AG08396 (cell line): ENCODE measurements at places on chromosomes 6 and 20.

GRCh38 chr20:51233345-51233744 is 210.4 kb upstream of the KCNG1 start:
- DNase-seq: no peak

GRCh38 chr6:8059129-8059528 is 5.1 kb downstream of the BLOC1S5 start:
- DNase-seq: no peak

DNA sequence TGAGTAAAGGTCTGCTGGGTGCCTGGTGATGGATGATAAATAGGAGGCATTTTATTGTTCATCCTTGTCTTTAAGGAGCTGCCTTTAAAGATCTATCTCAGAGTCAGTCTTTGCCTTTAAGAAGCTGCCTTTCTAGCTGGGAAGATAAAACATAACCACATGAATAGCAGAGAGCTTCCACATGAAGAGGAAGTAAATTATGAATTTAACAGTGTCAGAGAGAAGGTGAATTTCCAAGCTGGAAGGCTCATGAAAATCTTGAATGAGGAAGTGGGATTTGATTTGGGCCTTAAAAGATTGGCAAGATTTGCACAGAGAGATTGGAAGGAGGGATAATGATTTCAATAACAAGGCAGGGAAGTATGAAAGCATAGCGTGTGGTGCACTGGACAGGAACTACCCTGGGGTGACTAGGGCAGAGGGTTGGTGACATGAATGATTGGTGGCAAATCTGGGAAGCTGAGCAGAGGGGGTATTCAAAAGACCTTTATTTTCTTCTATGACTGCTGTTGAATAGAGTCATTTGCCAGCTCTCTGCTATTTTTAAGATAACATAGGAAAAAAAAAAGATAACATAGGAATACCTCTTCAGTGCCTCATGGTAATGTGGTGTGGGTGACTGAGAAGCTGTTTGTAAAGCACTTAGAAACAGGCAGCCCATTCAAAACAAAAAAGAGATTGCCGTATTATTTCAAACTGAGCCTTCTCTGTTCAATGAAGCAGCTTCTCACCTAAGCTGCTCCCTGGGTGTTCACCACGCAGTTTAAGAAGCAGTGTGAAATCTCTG is 591.6 kb downstream of the PKHD1 start:
- DNase-seq: no peak

DNA sequence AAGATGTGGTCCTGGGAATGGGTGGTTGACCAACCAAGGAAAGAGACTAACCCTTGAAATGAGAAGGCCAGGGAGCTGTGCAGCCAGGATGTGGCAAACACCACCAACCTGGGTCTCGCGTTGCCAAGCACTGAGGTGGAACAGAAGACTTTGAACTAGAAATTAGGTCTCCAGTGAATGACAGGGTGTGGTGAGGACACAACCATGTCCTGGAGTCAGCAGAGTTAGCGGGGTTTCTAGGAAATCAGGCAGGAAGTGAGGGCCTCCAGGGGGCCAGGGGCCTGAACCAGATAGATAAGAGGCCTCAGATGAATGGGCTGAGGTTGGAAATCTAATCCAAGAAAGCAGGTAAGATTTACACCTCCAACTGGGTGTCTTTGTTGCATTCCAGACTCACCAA is 353.3 kb upstream of the ARID1B start:
- no peak for DNase-seq

GRCh38 chr6:28682542-28682941 is 156.9 kb downstream of the GPX5 start:
- no peak for DNase-seq

DNA sequence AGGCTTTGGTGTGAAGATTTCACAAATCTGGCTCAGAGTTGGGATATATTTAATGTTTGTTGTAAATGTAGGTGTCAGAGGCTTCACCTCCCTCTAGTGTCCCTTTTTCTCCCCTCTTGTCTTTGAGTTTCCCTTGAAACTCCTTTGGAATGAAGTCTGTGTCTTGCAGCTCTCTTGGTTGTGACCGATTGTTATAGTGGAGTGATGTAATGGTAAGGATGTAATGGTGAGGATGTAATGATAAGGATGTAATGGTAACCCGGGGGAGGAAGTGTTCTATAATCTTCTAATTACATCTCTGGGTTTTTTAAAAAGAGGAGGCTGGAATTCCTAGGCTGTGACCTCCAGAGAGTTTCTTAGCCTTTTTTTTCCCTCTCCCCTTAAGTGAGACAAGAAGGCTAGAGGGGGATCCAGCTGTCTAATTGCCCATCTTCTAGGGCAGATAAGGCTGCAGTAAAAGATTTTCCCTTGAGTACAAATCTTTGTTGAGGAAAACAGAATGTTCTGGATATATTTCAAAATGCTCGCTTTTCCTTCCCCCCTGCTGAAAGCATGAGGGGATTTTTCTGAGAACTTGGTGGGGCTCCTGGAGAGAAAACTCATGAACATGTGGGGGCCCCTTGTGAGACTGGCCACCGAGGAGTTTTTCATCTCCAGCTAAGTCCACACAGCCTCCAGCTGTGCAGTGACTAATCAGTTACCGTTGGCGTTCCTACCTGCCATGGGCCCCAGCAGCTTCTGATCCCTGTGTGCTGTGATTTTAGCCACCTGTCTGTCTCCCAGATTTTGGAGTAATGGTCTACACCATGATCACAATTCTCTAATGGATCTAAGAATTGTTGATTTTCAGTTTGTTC is 156.7 kb upstream of the PMEPA1 start:
- DNase-seq: no peak

GRCh38 chr20:2244993-2245392 is 50.8 kb upstream of the TGM3 start:
- DNase-seq: no peak

DNA sequence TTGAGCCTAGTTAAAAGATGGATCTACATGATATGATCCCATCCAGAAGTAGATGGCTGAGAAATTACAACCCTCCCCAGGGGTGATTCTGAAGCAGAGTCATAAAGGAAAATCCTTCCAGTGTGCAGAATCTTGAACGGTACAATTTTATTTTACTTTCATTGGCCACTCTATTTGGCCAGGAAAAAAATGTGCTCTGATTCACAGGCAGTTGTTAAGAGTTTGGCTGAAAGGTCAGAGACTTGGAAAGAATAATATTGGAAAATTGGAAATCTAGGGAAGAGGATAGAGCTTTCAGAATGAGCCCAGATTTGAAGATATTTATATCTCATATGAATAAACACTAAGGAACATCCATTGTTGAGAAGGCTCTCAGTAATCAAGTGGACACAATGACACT is 1299.3 kb upstream of the GJE1 start:
- DNase-seq: no peak

- no peak for DNase-seq
These were observed 6.8 kb upstream of the COMMD7 start for GRCh38 chr20:32749914-32750637.

DNA sequence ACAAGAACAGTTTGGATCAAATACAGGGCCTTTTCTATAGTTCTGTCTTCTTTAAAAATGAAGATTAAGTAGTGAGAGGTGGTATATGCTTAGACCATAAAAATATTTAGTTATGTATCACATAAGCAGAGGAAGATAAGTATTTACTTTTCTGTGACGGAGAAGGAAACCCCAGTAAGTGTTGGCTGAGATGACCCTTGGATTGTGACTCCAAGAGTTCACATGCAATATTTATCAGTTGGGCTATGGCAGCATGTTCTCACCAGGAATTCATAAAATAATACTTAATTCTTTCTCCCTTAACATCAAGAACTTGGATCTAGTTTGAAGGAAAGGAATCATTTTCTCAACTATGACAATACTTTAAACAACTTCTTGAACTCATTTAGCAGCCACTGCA is 98.4 kb upstream of the TBX18 start:
- DNase-seq: no peak

GRCh38 chr6:16999491-17000436 is 102.1 kb upstream of the STMND1 start:
- DNase-seq: peak; percentile 68

DNA sequence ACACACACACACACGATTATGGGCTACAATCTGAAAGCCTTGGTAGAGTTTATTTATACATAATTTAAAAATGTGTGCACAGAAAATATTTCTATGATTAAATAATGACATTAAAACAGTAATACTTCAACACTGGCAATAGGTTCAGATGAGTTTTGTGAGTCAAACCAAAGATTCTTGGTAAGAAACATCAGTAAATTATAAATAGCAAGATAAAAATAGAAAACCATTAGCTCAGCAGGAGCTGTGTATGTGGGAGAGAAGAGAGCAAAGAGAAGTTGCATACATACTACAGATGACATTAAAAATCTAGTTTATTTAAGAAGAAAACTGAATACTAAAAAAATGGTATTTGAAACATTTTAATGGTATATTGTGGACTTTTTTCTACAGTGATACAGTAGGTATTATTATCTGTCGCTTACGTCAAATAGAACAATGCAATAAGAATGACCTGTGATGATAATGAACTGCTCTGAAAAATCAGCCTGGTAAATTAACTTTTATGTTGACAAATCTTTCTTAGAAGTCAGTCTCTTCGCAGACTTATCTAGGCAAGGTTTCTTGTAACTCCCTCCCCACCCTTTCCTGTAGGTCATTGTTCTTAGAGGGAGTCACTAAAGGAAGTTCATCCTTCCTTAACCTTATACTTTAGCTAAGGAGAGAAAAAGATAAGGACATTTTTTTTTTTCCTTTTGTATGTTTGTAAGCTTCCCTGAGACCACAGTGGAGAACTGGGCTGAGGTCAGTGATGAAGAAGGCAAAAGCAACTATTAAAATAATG is 149.3 kb downstream of the GJA1 start:
- peak; percentile 32 for DNase-seq

DNA sequence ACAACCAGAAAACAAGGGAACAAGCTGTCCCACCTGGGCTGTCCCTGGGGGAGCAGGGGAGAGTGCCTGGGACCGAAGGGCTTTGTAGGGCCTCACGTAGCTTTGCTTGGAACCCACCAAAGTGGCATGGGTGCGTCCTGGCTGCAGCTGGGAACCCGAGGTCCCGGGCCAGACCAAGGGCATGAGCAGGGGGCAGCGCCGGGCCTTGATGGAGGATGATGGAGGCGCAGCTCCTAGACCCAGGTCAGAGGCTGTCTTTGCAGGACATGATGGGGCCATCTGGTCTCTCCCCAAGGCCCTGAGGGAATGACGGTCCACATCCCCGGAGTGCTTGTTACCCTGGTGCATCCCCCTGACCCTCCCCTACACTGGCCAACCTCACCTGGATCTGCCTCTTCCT is 7.6 kb upstream of the OSBPL2 start:
- DNase-seq: no peak

GRCh38 chr6:87342829-87343228 is 1.8 kb upstream of the C6orf163 start:
- no peak for DNase-seq

DNA sequence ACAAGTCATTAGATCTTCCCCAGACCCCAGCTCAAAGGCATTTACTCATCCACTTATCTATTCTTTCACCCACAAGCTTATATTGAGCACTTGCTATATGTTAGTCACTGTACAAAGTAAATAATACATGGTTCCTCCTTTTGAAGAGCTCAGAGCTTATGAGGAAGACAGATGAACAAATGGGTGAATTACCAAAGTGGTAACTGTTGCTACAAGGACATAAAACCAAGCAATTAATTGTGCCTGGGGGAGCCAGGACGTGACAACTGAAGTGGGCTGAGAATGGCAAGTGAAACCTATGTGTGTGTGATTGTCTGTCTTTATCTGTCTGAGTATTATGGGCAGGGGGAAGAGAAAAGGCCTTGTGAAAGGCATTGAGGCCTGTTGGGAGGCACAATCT is 45.6 kb upstream of the AKIRIN2 start:
- no peak for DNase-seq

DNA sequence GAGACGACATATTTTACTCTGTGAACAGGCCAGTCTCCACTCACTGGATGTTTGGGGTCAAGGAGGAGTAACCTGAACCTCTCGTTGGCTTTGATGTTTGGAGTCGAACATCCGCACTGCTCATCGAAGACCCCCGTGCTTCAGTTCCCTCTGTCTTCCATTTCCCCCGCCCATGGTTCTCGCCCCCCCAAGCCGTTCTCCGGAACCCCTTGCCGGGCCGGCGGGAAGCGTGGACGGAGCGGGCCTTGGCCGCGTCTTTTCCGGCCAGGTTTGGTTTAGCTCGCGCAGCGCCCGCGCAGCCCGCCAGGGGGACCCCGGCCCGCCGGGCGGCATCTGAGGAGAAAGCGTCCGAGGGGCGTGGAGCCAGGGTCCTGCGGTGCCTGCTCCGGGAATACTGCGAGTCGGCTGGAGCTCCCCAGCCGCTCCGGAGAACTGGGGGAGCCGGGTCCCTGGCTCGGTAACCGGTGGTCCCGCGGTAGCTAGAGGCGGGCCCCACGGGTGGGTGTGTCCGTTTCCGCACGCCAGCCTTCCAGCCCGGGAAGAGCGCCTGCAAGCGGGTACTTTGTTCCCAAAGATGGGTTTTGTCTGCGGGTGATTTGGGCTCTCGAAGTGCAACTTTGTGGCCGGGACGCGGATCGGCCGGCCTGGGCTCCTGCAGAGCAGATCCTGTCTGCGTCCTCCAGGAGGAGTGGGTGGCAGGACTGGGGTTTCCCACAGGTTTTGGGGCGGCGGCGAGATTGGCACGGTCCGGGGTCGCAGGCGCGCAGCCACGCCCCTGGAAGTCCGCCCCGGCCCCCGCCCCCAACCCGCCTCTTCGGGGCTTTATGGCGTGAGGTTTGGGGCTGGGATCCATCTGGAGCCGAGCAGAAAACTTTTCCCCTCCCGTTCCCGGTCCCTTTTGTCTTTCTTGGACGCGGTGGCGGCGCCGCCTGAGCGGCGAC is at the start of gene TMEM200A:
Gene TMEM200A (plus strand): TSS at position 852 of the 941 bp plus-strand sequence. CDS start 74,406 bp downstream, outside the sequence.
- DNase-seq: peak; percentile 88

- peak; percentile 64 for DNase-seq
These were observed 9.7 kb downstream of the LINC00237 start for GRCh38 chr20:21096321-21097043.

DNA sequence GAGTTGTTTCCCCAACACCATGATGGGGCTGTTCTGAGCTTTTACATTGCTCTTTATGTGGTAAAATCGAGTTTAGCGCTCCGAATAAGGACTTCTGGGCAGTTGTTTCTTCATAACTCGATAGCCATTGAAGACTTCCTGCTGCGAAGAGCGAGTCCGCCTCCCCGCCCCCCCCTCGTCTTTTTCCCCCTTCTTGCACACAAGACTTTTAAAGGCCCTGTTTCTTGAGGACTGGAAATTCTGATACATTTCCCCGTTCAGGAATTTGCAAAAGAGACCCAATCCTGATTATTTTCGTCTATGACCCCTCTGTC is 1.5 kb upstream of the CITED2 start:
- peak; percentile 33 for DNase-seq

- no peak for DNase-seq
These were observed 47.9 kb downstream of the CEP57L1 start for GRCh38 chr6:109143191-109143590.

- DNase-seq: peak; percentile 3
These were observed 243.6 kb downstream of the KCNQ5 start for GRCh38 chr6:72865467-72865866.

DNA sequence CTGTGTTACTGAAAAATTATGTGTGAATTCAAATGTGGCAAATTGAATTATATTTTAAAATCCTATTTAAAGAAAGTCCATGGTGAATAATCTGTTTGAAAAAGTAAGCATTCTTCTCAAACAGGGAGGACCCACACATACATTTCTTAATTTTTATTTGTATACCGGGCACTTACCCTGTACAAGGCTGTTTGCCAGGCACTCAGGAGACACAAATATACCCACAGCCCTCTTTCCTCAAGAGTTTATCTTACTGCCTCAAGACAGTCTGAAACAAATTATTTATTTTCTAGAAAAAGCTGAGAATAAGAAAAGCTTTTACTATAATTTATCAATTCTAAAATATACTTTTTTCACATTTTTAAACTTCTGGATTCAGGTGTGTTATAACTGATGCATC is 114.4 kb downstream of the TASP1 start:
- DNase-seq: no peak
